Natural killer cell treated with Interleukin-12 subunit alpha and Interleukin-12 subunit beta and Interleukin-15 and Interleukin-18, amount 100 ng/mL, for 72 hours (primary cell): ENCODE measurements at places on chromosomes 4 and X. TPM values are rescaled to one million over a fixed set of nuclear protein-coding genes. Genes with fewer than 3 reads are reported as not detected.

DNA sequence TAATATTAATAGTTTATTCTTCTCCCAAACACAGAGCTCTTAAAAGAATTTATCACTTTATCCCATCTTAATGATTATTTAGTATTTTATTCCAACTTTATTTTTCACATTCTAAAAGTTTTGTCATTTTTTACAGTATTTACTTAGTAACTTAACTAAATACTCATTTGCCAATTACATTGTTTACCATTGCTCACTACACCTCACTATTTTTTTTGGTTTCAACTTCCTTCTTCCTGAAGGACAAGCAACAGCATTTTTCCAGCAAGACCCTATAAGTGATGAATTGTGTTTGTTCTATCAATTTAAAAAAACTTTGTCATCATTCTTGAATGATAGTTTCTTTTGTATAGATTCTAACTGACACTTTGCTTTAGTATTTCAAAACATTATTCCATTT lies 19.4 kb upstream of the SRD5A3 start:
- no peak for DNase-seq

DNA sequence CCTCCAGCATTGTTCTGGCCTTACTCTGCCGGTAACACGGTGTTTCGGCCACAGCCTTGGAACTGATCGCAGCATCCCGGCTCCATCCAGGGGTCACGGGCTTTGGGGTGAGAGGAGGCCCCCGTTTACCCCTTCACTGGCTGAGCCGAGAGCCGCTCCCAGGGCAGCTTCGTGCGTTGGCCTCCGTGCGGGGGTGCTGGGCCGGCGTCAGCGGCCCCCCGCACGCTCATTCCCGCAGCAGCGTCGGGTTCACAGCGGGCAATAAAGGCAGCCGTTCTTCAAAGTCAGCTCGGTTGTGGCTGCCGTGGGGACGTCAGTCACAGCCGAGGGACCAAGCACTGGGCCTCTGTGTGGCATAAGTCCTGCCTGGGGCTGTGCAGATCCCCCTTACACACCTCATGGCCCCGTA lies 25.3 kb upstream of the PLCXD1 start:
- no peak for DNase-seq

DNA sequence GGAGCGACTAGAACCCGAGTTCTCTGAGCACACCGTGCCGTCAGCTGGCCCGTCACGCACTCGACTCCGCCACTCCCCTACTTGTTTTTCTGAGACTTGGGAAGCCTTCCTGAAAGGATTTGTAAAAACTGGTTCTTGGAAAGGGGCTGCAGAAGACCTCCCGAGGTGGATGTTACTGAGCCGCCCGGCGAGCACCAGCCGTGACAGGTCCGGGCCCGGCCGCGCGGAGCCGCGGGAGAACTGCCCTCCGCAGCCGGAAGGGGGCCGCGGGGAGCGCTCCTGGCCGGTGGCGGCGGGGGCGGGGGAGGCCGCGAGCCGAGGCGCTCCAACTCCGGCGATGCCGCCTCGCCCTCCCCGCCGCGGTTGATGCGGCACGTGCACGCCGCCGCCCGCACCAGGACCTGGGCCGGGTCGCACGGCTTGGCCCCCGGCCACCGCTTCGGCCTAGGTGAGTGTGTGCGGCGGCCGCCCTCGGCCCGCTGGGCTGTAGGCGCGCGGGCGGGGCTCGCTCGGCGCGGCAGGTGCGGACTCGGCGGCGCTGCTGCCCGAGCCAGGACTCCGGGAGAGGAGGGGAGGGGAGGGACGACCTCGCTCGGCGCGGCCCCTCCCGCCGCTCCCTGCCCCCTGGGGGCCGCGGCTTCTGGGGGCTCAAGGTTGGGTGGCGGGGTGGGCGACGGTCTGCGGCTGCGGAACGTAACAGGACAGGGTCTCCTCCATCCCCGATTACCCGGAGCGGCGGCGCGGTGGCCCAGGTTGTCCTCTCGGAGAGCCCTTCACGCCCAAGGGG lies 1.7 kb downstream of the SPRY1 start:
- DNase-seq = peak; percentile 81

DNA sequence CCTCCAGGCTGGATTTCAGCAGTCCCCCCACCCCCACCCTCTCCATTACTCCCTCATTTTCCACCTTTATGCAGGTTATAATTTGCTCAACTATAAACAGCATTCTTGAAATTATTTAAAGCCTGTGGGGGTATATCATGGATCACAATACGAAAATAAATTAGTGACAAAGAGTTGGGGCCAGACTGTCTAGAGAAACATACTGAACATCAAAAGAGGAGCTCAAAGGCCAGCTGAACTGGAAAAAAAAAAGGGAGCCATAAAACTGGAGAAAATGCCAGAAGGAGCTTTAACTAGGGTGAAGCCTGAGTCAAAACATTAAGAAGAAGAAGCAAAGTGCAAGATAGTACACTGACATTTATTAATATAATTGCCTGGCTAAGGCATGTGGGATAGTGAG lies 137.8 kb downstream of the ANTXR2 start:
- DNase-seq = no peak

GRCh38 chr4:5200513-5200912 lies 149.2 kb downstream of the STK32B start:
- no peak for DNase-seq

The RCHY1 gene
- 47.8 TPM for total RNA-seq

The CENPU gene
- 44.8 TPM for total RNA-seq

The TMEM271 gene
- total RNA-seq = not detected
